Activated naive CD4-positive, alpha-beta T cell treated with anti-CD3 and anti-CD28 coated beads for 36 hours (primary cell): ENCODE measurements at places on chromosomes 1 and 21. TPM values are rescaled to one million over a fixed set of nuclear protein-coding genes. Genes with fewer than 3 reads are reported as not detected.

The ACP6 gene
- total RNA-seq = 16.3 TPM

The CLCA1 gene
- total RNA-seq = not detected

The BARHL2 gene
- total RNA-seq = not detected

GRCh38 chr1:237181743-237182317 is 139.8 kb downstream of the RYR2 start:
- no peak overlapping the region for H3K4me3 ChIP-seq
- no peaks in the 10 kb centered on the region for H3K36me3 ChIP-seq
- H3K27ac ChIP-seq = no peak overlapping the region
- no peak for DNase-seq

DNA sequence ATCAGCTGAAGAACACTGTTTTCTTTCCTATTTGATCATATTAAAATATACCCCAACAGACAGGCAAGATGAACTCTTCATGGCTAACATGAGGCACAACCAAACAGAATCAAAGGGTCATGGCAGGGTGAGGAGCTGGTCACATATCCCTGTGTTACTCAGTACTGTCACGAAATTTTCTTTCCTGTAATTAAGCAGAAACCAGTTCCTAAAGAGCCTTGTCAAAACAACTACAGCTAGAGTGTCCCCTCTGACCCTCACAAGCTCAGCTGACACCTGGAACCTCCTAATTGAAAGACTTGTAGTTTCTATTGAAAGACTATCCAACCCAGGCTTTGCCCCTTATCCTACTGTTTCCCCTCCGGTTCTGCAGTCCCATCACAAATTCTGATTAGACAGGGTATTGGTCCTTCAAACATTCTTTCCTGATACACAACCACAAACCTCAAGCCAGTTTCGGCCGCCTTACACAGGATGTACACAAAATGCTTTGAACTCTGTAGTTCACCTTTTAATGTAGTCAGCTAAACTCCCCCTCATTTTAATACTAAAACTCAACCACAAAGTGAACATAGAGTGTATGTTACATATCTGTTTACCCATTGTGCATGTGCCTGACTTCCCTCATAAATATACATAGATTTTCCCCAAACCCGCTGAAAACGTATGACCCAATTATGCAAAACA is 651.9 kb downstream of the MRPL39 start:
- peak overlapping the region; percentile 54 for H3K27ac ChIP-seq
- no peaks in the 10 kb centered on the region for H3K27me3 ChIP-seq
- no peak overlapping the region for H3K4me3 ChIP-seq
- DNase-seq = no peak

- H3K4me1 ChIP-seq = no peaks in the 10 kb centered on the region
- H3K4me3 ChIP-seq = no peak overlapping the region
- H3K27ac ChIP-seq = no peak overlapping the region
- no peaks in the 10 kb centered on the region for H3K27me3 ChIP-seq
- no peaks in the 10 kb centered on the region for H3K36me3 ChIP-seq
These were observed 1124.3 kb downstream of the AMY1C start for GRCh38 chr1:104874044-104874443.
